Stimulated activated CD8-positive, alpha-beta memory T cell treated with anti-CD3 and anti-CD28 coated beads, Interleukin-4, amount 100 ng/mL, for 1 hour (primary cell): ENCODE measurements at places on chromosomes 3 and 15.

DNA sequence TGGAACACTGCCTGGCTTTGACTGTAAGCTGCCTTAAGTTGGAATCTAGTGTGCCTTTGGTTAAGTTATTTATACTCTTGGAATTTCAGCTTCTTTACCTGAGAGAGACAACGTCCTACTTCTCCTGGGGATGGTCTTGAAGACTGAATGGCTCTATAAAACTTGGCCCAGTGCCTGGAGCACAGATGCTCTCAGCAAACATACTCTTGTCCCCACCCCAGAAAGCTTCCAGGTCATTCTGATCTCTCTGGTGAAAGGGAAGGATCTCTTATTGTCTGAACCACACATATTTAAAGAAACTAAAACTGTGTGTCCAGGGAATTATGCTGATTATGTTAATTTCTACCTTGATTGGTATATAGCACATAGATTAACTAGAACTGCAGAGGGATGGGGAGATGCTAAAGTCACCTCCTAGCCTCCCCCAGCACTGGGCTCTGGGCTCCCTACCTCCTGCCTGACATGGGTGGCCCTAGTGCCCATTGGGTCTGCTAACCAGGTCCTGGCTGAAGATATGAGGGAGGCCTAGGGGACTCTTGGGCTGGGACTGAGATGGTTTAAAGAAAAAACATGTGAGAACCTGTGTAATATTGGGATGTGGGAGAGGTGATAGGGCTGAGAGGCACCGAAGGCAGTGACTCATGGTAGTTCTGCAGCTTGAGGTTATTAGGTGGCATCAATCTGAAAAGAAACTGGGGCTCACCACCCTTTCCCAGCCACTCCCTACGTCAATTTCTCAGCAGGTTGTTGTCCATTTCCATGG is 171.0 kb downstream of the RPLP1 start:
- DNase-seq: no peak

DNA sequence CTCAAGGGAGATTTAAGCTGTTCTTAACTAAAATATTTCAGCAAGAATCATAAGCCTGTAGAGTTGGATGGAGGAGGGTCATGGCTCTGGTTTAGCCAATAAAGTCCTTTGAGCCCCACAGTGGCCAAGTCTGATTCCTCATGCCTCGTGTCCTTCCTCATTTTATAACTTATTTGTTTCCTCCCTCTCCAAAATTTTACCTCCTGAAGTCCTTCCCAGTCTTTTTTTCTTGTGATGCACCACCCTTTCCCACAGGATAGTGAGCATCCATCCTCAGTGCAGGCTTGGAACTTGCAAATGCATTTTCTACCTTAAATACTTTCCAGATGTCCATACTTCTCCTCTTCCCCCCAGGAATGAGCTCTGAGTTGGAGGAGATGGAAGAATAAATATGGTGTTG is 162.7 kb upstream of the AGTR1 start:
- no peak for DNase-seq

DNA sequence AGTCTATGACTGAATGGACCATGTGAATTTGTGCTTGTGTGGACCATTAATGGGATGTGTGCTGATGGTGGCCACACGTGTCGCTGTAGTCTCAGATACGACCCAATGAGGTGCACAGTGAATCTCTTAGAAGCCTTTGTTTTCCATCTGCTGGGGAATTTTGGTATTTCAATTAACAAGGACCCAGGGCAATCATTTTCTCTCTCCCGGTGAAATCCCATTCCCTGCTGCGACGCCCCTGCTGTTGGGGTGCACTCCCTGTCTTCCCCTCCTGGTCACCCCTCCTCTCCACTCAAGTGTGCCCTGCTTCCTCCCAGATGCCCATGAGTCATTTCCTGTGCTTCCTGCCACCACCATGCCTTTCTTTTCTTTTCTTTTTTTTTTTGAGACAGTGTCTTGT is 32.7 kb downstream of the EBLN2 start:
- no peak for DNase-seq

DNA sequence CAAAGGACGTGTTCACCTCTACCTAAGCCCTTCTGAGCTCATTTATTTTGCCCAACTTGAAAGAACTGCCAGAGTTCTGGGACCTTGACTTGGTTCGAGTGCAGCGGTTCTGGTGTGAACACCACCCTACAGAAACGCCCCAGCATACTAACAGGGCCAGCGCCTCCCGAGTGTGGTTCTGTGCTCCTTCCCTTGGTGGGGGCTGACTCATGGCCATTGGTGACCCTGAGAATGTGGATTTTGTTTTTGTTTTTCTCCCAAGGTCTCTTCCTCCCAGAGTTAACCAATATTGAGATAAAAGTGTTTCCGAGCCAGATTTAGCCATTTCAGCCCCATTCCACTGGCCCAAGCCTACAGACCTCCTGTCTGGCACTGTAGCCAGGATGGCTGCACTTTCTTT is 27.9 kb downstream of the SEMA7A start:
- no peak for DNase-seq

- no peak for DNase-seq
Measured at GRCh38 chr3:155605571-155605970, 139.3 kb downstream of the PLCH1 start.

DNA sequence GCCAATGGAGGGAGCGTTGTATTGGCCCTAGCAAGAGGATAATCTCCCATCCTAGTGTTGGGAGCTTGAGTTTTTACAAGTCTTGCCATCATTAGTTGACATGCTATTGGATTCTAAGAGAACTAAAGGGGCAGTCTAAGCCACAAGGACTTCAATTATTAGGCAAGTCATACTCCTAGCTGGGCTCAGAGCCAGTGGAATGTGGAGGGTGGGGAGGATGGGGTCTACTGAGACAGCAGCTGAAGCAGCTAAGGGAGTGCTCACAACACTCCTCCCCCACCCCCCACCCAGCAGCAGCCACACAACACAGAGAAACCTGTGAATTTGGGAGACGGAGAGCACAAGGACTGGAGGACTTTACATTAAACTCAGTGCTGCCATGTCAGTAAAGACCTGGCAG is 27.9 kb downstream of the FRG2C start:
- no peak for DNase-seq

DNA sequence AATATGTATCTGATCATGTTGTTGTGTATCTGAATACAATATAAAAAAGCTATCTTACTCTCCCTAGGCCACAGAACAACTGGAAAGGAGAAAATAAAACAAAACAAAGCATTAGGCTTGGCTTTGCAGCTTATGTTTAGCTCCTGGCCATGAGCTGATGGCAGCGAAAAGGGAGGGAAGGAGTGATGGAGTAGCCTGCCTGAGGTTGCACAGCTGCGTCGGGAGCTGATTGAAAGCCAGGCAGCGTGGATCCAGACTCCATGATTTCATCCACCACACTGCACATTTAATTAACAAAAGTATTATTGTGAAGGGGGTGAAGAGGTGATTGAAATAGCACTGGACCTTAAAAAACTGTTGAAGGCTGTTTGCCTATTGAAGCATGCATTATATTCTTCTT is 212.2 kb downstream of the GABRG3 start:
- DNase-seq: no peak

DNA sequence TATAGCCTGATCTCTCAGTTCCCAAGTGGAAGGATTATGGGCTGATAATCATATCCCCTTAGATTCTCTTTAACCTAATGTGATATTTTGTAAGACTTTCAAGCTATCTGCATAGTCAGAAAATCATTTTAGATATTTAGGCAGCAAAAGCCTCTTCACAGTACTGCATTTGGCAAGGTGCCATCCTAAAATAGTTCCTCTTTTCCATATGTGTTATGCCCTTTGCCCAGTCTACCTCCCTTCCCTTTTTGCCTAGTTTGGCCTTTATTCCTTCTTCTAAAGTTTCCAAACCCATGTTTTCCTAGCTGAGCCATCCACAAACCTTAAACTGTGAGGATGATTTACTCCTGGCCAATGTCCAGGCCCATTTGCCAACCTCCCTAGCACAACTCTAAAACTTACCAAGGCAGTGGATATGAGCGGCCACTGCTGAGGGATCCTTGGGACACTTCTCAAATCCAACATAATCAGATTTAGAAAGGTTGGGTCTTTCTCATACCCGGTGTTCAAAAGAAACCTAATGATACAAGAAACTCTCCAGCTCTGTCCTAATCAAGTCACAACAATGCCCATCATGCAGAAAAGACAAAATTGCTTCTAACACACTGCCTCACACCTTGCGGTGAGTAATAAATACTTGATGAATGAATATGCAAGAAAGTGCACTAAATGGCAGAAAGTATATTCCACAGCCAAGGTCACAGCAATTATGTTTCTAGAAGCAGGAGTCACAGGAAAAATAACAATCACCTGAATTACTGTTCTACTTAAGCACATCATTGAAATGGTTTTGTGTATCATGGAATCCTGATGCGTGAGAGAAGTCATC is 493.9 kb downstream of the NLGN1 start:
- no peak for DNase-seq

- no peak for DNase-seq
Measured at GRCh38 chr3:184874709-184875644, 63.0 kb downstream of the VPS8 start.

DNA sequence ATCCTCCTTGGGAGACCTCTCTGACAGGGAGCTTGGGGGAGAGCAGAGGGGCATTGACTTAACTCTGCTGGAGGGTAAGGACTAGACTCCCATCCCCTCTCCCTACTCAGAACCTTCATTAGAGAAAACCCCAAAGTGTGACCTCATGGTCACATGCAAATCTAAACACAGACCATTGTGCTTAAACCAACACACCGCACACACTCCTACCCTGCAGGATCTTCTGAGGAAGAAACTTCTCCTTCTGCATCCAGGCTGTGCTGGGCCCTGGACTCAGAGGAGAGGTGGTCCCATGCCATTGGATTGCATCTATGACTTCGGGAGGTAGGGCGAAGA is 805 bp upstream of the PARP16 start:
- no peak for DNase-seq

- no peak for DNase-seq
Measured at GRCh38 chr3:145639875-145640274, 521.1 kb downstream of the PLOD2 start.

DNA sequence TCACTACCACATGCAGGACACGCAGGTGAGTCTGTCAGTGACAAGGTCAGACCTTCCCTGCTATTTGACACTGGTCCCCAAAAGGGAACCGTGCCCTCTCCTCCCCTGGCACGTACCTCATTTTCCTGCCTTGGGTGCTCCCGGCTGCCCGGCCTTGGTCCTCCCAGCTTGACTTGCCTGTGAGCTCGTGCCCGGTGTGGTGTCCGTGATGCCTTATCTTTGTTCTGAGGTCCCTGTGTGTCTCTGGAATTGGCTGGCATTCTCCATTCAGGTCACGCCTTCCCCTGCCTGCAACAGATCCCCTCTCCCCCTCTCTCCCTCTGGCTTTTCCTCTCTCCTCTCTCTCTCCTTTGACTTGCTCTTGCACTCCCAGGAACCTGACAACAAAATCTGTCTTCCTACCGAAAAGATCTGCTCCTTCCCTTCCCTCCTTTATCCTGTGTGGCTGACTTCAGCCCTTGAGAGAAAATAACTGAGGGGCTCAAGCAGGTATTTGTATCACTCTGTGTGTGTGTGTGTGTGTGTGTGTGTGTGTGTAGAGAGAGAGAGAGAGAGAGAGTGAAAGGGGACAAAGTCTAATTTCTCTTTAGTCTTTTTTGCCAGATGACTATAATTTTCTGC is at the start of gene MASP1:
MASP1 (minus strand) TSS at position 226 of the 621 bp plus-strand sequence; CDS start at position 121, 105 bp downstream.
- no peak for DNase-seq

GRCh38 chr15:65824031-65824743 is 32.1 kb upstream of the DENND4A start:
- no peak for DNase-seq

GRCh38 chr15:25796395-25796794 is 66.7 kb downstream of the ATP10A start:
- no peak for DNase-seq

DNA sequence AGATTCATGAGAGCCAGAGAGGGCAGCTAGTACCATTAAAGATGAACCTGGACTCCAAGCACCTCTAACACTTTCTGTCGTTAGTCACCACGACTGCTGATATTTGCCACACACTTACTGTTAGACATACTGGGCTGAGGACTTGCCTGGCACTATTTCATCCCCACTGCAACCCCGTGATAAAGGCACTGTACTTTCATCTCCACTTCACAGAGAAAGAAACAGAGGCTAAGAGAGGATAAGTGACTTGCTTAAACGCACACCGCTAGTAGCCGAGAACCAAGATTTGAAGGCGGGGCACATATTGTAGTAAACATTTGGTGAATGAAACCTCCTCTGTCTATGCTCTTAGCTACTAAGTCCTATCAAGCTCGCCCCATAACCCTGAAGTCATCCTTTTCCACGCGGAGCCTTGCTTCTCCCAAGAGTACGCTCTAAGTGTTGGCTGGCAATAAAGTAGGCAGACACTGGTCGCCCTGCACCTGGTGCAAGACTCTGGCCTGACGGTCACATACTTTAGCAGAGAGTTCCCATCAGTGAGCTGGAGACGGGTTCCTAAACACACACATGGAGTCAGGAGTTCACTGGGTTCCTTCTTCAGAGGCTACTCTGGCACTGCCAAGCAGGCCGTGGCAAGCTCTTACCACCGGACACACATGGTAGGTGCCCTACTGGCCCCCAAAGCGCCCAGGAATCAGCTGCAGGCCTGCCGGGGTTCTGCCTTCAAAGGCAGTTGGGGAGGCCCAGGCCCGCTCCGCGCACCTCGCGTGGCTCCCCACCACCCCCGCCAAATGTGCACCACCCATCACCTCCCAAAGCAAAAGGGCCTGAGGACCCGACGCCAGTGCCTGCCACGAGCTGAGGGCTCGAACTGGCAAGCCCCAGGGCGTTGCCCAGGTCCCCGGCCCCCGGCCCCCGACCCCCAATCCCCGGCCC is 951 bp downstream of the POMGNT2 start:
- DNase-seq: no peak

- no peak for DNase-seq
Measured at GRCh38 chr15:76753771-76754170, 151.4 kb downstream of the SCAPER start.

GRCh38 chr3:149020839-149021252 is 29.5 kb downstream of the GYG1 start:
- DNase-seq: no peak

GRCh38 chr15:54149115-54149531 is 170.9 kb downstream of the UNC13C start:
- DNase-seq: no peak

DNA sequence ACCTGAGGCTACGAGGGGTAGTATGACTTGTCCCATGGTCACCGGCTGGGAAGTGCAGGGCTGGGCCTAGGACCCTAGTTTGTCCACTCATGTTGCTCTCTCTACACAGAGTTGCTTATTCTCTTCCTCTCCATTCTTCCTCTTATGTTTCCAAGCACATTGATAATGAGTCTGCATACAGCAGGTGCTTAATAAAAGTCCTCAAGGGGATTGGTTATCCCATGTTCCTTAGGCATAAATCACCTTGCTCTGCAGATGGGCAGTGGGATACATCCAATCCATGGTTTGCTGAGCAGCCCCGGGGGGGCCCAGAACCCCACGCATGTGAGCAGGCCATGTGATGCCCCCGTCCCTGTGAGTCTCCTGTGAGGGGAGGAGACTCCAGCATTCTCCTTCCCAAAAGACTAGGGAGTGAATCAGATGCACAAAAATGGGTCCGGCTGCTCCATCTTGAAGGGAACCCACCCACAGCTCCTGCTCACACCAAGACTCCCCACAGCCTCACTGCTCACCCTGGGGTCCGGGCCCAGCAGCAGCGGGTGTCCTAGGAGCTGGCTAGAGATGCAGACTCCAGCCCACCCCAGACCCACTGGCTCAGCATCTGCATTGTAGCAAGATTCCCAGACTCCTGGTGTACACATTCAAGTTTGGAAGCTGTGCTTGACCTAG is 139.9 kb downstream of the NUP210 start:
- DNase-seq: no peak

GRCh38 chr3:174295306-174296092 is 563.6 kb upstream of the NAALADL2 start:
- DNase-seq: no peak
